Left lung (tissue), 14 donors: ENCODE measurements at places on chromosomes 5 and 9. TPM values are rescaled to one million over a fixed set of nuclear protein-coding genes. Genes with fewer than 3 reads are reported as not detected.

The RPL12 gene
- 1,036 TPM for total RNA-seq

GRCh38 chr5:74286734-74287695 is 353.5 kb downstream of the ENC1 start:
- H3K4me1 ChIP-seq = no peaks in the 10 kb centered on the region
- no peak overlapping the region for H3K27ac ChIP-seq
- no peaks in the 10 kb centered on the region for H3K27me3 ChIP-seq
- H3K4me3 ChIP-seq = no peak overlapping the region
- no peak for DNase-seq

- H3K4me1 ChIP-seq = no peaks in the 10 kb centered on the region
- H3K36me3 ChIP-seq = no peaks in the 10 kb centered on the region
- no peak overlapping the region for H3K4me3 ChIP-seq
- H3K27me3 ChIP-seq = peaks cover 90% of the 10 kb centered on the region
- H3K27ac ChIP-seq = no peak overlapping the region
Observed at GRCh38 chr9:131809941-131810344, 70.1 kb upstream of the RAPGEF1 start.

DNA sequence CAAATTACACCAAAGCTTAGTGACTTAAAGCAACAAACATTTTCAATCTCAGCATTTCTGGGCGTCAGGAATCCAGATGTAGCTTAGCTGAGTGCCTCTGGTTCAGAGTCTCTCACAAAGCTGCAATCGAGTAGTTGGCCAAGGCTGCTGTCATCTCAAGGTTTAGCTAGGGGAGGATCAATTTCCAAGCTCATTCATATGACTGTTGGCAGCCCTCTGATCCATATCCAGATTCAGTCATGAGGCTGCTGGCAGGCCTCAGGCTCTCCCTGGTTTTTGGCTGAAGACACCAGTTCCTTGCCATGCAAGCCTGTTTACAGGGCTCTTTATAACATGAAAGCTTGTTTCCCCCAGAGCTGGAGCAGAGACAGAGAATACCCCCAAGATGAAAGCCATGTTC is 419.5 kb upstream of the TLE4 start:
- no peak overlapping the region for H3K27ac ChIP-seq
- H3K4me1 ChIP-seq = no peaks in the 10 kb centered on the region
- no peaks in the 10 kb centered on the region for H3K36me3 ChIP-seq
- H3K27me3 ChIP-seq = no peaks in the 10 kb centered on the region

The TUBB4B gene
- total RNA-seq = 245 TPM
